Left renal pelvis (tissue), 4 donors: ENCODE measurements at places on chromosomes 2 and 18. TPM values are rescaled to one million over a fixed set of nuclear protein-coding genes. Genes with fewer than 3 reads are reported as not detected.
A peak's percentile ranks its signal among the peaks of the same experiment; 100 is the strongest.

GRCh38 chr2:74834792-74835755, 1.1 kb downstream of the HK2 start:
- peak; percentile 44 for DNase-seq

The CELF4 gene
- 2.5 TPM for polyA plus RNA-seq

The NEU4 gene
- 0.63 TPM for polyA plus RNA-seq

GRCh38 chr18:76911440-76911839, 89.1 kb downstream of the ZNF236 start:
- no peak for DNase-seq

DNA sequence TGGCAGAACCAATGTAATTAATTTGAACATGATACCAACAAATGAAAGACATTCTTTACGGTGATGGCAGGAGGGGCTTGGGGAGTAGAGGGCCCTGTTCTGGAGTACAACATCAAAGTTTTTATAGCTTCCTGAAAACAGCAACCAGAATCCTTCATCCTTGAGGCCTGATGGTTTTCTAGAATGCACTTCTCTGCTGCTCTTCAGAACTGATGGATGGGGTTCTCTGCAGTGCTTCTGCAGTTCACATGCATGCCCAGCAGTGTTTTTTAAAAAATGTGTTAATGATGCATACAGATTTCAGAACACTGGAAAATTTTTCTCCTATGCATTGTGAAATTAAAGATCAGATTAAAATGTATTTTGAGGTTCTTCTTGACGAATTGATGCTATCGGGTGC, 2.5 kb downstream of the LTBP1 start:
- DNase-seq: no peak

DNA sequence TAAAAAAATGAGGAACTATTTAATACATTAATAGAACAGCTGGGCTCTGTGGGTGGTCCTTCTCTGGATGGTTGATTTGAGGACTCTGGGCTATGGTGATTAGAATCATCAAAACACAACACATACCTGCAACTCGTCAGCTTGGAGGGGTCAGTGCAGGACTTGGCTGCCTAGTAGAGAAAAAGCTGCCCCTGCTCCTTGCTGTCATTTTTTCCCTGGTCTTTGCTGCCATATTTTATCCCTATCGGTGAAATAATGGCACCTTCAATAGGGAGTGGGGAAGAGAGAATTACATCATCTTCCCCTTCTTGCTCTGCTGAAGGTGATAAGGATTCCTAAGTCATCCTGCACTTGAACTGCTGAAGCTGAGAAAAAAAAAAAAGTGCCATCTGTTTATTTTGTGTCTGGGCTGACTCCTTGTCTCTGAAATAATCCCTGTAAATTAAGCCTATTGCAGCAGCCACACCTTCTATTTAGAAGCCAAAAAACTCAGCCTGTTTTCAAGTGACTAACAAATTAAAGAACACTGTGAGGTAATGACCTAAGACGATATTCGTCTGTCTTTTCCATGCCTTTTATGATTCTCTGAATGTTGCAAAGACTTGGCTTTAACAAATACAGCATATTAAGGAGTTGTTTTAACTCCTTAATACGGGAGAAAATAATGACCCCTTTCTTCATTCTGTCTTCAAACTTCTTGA, 89.3 kb downstream of the ACVR1 start:
- DNase-seq: no peak

The TBR1 gene
- not detected for polyA plus RNA-seq
